ENCODE measurements at places on chromosomes 5 and 9.

DNA sequence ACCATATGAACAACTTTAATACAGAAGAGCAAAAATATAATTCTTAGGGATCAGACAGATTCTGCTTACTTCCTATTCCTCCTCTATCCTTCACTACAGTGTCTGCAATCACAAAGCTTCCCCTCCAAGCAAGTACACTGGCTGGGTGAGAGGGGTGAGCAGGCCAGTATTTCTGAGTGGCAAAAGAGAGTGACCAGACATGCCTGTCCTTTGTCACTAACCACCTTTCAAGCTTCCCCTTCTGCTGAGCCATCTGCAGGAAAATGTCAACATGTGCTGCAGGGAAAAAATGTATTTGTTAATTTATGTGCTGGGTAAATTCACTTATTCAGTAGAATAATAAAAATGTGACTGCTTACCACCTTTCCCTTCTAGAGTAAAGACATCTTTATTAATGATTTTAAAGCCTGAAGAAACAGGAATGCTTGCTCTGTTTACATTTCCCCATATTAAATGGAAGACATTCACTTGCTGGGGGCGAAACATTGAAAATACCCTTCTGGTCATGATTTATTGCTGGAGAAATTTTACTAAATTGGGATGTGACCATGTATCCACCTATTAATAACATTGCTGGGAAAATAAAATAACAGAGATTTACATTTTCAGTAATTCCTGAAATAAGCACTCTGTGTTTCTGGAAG, 84.9 kb downstream of the SPOCK1 start:
- no peak for DNase-seq

GRCh38 chr9:129750013-129750638, 2.7 kb downstream of the PTGES start:
- no peak for DNase-seq

- DNase-seq = no peak
Measured at GRCh38 chr9:93064392-93065134, 6.1 kb downstream of the SUSD3 start.

DNA sequence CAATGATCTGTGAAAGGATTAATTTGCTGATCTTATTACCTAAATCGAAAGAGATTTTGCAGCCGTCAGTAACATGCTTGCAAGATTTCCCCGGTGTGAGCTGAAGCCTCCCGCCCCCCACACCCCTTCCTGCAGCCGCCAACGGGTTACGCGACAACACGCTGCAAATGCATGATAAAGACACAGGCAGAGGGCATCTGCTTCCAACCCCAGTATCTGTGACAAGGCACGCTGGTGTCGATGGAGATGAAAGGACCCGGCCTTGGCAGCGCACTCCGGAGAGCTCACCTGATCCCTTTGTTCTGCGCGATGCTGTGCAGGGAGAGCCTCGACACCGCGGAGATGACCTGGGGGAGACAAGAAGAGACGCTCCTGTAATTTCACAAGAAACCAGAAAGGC, 122.9 kb upstream of the SARDH start:
- DNase-seq = no peak

DNA sequence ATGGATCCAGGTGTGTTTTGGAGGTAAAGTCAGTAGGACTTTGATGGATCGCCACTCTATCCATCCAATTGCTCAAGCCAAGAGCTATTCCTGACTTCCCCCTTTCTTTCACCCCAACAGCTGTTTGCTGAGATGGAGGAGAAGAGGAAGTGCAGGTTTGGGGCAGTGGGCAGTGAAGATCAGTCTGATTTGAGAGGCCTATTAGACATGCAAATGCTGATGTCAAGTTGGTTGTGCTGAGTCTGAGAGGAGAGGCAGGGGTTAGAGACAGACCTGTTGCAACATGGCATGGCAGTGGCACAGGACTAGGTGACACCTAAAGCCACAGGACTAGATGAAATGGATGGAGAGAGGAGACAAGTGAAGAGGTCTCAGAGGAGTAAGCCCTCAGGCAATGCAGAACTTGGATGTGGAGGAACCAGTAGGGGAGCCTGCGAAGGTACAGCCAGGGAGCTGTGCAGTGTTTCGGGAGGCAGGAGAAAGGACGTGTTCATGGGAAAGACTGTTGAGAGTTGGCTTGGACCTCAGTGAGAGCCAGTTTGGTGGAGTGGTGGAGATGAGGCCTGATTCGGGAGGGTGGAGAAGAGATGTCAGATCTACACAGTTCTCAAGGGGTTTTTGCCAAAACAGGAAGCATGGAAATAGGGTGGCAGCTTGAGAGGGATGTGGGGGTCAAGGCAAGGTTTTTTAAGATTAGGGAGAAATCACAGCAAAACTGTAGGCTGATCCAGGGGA, 175.0 kb downstream of the MACROH2A1 start:
- no peak for DNase-seq

- DNase-seq = no peak
Measured at GRCh38 chr9:27572918-27573633, at the start of gene C9orf72. Gene C9orf72, minus strand, starts transcription at chr9:27573481. Its CDS starts 6,361 bp downstream, at chr9:27567120.

- no peak for DNase-seq
Measured at GRCh38 chr9:72476617-72477437, 44.6 kb upstream of the TMC1 start.

GRCh38 chr5:178107756-178108310, 5.5 kb upstream of the N4BP3 start:
- no peak for DNase-seq

- no peak for DNase-seq
Measured at GRCh38 chr5:93998951-93999455, 257.6 kb upstream of the POU5F2 start.

- no peak for DNase-seq
Measured at GRCh38 chr5:110397281-110397680, 329.2 kb downstream of the TMEM232 start.

DNA sequence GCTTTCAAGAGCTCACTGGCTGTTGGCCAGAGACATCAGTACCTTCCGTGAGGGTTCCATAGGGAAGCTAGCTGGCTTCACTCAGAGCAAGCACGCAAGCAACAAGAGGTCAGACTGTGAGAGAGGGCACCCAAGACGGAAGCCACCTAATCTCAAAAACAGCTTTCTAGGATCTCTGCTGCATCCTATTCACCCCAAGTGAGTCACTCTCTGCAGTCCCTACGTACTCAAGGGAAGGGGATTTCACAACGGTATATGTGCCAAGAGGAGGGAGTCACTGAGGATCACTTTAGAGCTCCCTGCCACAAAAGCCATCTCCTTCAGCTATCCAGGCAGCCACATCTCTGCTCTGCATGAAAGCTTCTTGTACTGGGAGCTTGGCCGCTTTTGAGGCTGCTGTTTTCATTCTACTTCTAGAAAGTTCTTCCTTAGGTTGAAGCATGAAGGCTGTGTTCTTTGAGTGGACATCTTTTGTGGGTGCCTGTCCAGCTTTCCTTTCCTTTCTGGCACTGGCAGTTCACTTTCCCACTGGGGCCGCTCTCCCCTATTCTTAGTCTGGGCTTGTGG, 249.5 kb downstream of the MAN2A1 start:
- DNase-seq = no peak

DNA sequence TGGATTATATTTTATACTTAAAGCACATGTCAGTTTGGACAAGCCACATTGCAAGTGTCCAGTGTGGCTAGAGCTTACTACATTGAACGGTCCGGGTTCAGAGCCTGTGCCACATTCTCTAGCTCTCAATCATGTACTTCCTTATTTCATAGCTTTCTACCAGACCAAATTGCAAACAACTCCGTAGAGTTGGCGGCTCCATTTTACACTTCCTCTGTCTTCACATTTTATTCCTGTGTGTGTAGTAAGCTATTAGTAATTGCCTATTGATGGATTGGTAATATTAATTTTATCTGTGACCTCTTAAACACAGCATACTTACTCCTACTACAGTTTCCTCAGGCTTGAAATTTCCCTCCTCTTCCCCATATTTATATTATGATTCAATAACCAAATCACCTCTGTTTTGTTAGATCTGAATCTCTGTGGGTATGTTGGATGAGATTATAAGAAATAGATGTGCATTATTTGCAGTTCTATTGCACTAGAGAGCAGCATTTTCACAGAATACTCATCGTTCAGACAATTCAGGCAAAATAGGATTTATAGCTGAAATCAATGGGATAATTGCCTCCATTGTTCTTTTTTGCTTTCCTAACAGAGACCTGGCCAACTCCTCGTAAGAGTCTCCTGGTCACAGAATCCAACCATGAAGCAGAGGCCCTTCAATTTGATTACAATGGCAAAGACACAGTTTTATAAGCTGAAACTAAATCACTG, 29.0 kb upstream of the C9orf72 start:
- no peak for DNase-seq

GRCh38 chr5:91219803-91220371, 163.2 kb downstream of the ARRDC3 start:
- DNase-seq = no peak

DNA sequence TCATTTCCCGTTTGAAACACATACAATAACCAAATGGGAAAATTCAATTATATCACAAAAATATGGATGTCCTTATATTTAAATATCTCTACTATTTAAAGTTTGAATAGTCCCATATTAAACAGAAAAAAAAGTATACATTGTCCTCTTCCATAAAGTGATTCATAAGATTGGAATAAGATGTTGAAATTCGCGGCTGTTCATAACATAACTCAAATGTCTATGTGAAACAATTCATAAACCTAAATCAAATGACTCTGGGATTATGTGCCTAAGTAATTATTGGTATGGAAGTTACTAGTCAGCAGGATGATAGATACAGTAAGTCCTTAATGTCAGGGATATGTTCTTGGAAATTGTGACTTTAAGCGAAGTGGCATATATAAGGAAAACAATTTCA, 3.9 kb upstream of the EFNA5 start:
- DNase-seq = no peak

- no peak for DNase-seq
Measured at GRCh38 chr9:136588663-136589464, 43.0 kb upstream of the NOTCH1 start.

GRCh38 chr5:65292196-65292595, 189.5 kb downstream of the ADAMTS6 start:
- DNase-seq = no peak

- DNase-seq = no peak
Measured at GRCh38 chr5:138602371-138603000, 27.3 kb upstream of the HSPA9 start.

DNA sequence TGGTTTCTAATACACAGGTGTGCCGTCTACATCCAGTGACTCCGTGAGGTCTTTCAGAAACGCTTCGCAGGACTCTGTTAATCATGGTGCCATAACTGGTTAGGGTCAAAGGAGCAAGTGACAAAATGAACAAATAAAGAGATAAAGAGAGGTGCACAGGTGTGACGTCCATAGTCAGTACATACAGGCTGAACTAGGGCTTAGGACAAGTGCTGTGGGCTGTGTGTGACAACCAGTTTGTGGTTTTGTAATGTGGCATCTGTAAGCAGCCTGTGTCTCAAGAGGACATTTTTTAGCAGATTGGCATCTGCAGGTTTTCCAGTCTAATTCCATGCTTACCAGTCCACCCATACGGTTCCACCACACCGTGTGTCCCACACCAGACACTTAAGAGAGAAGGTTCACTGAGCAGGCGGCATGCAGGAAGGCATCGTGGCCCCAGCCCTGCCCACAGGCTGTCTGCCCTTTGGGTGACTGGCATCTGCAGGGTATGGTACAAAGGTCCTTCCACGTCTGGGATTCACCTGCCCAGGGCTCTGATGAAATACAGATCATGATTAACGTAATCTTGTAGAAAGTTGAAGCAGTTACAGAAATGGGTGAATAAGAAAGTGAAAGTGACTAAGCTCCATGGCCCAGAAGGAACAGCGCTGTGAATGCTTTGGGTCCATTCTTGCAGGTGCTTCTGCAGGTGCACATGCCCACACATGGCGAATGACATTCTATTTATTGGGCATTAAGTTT, 26.9 kb downstream of the SRD5A1 start:
- no peak for DNase-seq

DNA sequence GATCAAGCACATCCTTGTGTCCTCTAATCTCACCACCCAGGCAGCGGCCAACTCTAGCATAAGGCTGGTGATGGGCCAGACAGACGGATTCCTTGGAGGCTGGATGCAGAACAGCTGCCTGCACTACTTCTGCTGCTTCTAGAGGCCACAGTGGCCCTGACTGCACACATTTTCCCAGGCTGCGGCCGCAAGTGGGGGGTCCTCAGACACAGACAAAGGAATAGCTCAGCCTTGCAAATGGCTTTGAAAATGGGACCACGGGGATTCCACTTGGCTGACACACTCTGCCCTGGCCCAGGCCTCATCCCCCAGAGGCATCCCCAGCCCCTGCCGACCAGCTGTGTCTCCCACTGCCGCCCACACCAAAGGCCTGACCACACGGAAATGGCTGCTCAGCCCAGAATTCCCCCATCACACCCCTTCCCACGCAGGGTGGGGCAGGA, 540.8 kb downstream of the BNC2 start:
- no peak for DNase-seq

- DNase-seq = no peak
Measured at GRCh38 chr5:75567710-75568109, 43.5 kb upstream of the ANKDD1B start.

GRCh38 chr5:152170350-152170749, 234.7 kb downstream of the NMUR2 start:
- no peak for DNase-seq

GRCh38 chr5:158545949-158546530, 553.7 kb downstream of the EBF1 start:
- DNase-seq = no peak

GRCh38 chr5:90987726-90988125, 395.4 kb downstream of the ARRDC3 start:
- no peak for DNase-seq

GRCh38 chr5:140108093-140109017, 5.6 kb upstream of the PURA start:
- DNase-seq = no peak

- DNase-seq = peak; percentile 25
Measured at GRCh38 chr9:37415011-37415719, 7.3 kb upstream of the GRHPR start.

- no peak for DNase-seq
Measured at GRCh38 chr9:130379649-130379970, 65.2 kb upstream of the ASS1 start.

DNA sequence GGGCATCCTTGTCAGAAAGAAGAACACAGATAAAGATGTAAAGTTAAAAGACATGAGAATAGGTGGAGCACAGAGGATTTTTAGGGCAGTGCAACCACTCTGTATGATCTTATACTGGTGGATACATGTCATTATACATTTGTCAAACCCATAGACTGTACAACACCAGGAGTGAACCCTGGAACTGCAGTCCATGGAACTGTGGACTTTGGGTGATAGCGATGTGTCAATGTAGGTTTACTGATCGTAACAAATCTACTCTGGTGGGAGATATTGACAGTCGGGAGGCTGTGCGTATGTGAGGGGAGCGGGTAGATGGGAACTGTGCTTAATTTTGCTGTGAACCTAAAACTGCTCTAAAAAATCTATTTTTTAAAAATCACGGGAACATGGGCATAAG, 60.6 kb downstream of the MROH2B start:
- DNase-seq = no peak

- no peak for DNase-seq
Measured at GRCh38 chr9:77673941-77674791, 26.0 kb upstream of the GNA14 start.

DNA sequence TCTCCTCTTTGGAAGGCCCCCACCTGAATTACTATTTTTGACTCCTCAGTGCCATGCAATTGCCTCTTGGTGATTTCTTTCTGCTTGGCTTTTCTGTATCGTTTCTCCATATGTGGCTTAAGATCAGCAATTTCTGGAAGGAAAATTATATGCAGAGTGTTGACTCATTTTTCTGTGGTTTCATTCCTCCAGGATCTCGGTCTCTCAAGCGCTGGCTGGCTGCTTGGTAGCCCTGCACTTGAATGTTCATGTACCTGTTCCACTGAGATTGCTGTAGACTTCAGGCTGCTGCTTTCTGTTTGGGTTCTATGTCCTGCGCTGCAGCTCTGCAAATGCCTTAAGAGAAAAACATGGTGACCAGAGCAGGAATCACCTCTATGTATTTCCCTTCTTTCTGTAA, 77.6 kb downstream of the INIP start:
- no peak for DNase-seq
